ENCODE measurements at places on chromosomes 1 and 21. TPM values are rescaled to one million over a fixed set of nuclear protein-coding genes. Genes with fewer than 3 reads are reported as not detected.

SOX13 gene
- total RNA-seq: 38.5 TPM

DNA sequence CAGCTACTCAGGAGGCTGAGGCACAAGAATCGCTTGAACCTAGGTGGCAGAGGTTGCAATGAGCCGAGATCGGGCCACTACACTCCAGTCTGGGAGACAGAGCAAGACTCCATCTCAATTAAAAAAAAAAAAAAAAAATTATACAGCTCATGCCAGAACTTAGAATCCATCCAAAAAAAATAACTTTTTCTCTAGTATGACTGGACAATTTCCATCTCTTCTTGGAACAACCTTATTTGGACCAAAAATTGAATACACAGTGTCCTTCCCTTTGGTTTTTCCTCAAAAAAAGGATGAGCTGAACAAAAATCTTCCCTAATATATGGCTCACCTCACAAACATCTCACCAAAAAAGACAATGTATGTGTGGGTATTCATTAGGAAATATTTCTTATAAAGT is 73.7 kb downstream of the TOR3A start:
- DNase-seq: no peak

DNA sequence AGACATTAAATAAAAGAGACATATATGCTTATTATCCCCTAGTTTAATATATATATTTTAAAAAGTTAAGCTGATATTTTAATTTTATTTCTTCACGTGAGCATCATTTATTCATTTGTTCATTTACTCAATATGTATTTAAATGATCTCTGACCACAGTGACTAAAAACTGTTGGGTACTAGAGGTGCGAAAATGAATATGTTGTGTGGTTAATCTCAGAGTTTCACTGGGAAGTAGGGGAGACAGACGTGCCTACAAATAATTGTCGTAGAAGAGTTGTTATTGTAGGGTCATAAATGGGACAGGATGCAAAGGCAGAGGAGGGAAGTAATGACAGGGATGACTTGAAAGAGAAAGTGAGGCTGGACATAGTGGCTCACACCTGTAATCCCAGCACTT is 213.0 kb upstream of the CACYBP start:
- no peak for DNase-seq

DNA sequence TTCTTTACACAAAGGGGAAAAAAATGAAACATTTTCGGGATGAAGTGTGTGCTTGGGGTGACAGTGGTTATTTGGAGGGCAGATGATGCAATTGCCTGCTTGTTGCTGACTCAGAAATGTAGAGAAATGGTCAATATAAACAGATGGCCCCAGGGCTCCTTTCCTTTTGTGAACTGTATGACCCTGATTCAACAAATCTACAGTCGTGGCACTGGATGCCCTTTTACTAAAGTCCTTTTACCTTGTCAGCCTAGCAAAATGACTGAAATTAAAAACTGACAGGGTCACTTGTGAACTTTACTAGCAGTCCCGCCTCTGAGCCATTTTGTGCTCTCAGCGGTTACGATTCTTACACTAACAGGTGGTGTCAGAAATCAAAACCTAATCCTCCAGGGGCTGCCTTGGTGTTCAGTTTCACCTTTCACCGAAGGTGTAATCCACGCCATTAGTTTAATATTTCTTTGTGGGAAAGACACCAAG is 49.8 kb downstream of the GREM2 start:
- no peak for DNase-seq

GRCh38 chr1:206479183-206480125 is 9.2 kb downstream of the IKBKE start:
- no peak for DNase-seq

NES gene
- total RNA-seq: 125 TPM
